ENCODE measurements at places on chromosomes 7 and 10.

DNA sequence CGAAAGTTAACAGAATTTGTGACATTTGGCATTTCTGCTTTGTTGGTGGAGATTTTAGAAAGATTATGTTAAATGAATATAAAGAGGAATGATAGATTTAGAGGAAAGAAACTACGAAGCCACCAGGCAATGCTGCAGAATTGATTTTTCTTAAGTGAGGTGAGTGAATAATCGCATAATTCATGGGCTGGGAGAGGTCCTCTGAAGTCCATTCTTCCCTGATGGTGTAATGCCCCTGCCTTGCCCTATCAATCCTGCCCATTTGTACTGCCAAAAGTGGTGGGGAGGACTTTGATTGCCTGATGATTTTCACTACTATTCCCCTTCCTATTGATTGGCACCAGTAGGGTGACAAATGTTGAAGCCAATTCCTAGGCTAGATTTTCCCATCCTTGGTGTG lies 125.9 kb downstream of the C10orf90 start:
- no peak for DNase-seq

GRCh38 chr7:27704422-27705199 lies 35.4 kb upstream of the TAX1BP1 start:
- DNase-seq, result no peak

- DNase-seq, result no peak
Measured at GRCh38 chr7:132243051-132243450, 333.2 kb downstream of the PLXNA4 start.

DNA sequence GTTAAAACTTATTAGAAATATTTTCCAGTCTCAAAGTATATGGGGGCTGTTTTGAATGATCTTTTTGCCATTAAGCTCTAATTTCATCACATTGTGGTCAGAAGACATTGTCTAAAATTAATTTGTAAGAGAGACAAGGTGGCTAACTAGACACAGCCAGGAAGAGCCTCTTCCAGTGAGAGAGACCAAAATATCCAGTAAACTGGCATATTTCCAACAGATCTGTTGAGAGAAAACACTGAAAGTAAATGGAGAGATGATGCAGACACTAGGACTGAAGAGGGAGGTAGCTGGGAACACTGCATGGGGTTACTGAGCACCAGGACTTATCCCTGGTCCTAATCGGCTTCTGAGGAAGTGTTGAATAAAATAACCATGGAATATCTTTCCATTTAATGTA lies 101.5 kb upstream of the TAS2R16 start:
- DNase-seq, result no peak

DNA sequence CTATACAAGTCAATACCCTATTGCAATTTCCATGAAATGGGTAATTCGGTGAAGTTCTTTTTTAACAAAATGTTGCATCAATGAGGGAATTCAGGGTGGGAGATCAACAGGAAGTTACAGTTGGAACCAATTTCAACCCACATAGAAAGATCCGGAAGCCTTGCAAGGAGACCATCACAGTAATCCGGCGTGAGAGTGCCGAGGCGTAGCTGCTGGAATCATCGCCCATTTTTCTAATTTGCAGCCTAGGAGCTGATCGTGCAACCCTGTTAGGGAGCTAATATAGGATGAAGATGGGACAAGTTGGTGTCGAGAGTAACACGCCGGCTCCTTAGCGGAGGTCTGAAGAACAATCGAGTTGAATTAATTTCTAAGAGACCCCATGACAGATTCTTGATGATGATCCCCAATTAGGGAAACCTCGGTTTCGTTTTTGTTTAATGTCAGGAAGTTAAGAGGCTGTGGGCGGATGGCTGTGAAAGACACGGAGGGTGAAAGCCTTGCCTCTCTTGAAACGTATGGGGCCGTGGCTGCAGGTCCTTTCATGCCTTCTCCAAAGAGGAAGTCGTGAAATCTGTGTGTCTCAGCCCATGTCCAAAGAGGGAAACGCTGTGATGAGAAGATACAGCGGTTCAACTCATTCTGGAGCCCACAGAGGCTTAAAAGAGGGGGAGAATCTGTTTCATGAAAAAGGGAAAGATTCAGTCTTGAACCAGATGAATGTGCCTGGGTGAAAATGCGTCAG lies 51.2 kb upstream of the CARD11 start:
- peak; percentile 26 for DNase-seq
